ENCODE measurements at places on chromosomes 16 and 17.

DNA sequence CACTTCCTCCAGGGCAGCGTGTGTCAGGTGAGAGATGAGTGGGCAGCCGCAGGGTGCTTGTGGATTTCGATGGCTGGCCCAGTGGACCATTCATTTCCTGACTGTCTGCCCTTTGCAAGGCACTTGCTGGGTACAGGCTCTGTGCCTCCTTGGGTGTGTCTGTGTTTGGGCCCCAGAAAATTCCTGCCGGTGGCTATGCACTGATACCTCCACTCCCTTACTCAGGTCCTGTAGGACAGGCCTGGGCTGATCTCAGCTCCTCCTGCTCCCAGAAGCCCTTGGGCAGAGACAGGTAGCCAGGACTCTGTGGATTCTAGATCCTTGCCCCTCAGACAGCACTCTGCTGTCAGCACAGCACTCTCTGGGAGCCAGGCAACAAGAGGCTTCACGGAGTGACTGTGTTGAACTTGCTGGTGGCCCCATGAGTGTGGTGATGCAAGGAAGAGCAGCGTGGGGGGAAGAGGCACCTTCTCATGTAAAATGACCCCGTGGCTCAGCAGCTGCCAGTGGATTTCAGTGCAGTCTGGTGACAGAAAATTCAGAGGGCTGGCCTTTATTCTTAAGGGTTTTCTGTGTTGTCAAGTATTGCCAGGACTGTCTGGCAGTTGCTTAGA is 29.0 kb downstream of the PGS1 start:
- ATAC-seq, result no peak

DNA sequence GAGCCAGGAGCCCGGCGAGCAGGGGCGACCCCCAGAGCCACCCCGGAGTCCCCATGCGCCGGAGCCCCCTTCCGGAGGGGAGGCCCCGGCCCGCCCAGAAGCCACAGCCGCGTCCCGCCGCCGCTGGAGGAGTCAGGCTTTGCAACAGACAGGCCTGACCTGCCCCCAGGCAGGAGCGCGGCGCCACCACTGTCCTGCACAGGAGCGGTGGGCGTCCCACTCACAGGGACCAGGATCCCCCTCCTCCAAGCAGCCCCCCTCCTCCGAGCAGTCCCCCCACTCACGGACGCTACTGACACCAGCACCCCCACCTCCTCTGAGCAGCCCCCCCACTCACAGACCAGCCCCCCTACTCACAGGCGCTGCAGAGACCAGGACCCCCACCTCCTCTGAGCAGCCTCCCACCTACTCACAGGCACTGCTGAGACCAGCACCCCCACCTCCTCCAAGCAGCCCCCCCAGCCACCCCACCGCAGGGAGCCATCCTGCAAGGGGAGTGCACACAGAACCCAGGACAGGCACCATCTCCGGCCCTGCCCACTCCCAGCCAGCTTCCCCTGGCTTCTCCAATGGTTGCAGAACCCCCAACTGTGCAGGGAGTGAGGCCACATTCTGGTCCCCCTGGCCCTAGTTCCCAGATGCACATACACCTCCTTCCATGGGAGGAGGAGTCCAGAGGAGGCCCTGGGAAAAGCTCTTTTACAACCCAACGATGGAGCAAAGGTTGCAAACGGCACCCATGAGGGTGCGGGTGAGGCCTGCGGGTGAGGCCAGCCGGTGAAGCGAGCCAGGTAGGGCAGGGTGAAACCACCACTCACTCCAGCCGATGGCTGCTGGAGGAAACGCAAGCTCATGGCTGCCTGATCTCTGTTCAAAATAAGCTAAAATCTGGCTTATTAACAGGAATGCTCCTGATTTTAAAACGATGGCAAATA is 69.9 kb downstream of the ABR start:
- peak; percentile 43 for ATAC-seq

- ATAC-seq, result no peak
Measured at GRCh38 chr16:87538594-87538993, 45.8 kb upstream of the ZCCHC14 start.

- ATAC-seq, result no peak
Measured at GRCh38 chr16:49969091-49970030, 55.7 kb upstream of the CNEP1R1 start.

- ATAC-seq, result no peak
Measured at GRCh38 chr17:62139141-62139540, 74.1 kb upstream of the MED13 start.

GRCh38 chr17:16465861-16466338 is 26.1 kb downstream of the LRRC75A start:
- no peak for ATAC-seq

GRCh38 chr16:280991-281659 is 734 bp downstream of the ARHGDIG start:
- ATAC-seq, result no peak

- ATAC-seq, result no peak
Measured at GRCh38 chr16:4338125-4338582, 13.0 kb downstream of the PAM16 start.
